CD4-positive, alpha-beta T cell treated with Interleukin-4 for 4 hours (primary cell): ENCODE measurements at places on chromosomes 16 and 17.

GRCh38 chr17:17146786-17147406 lies 59.2 kb downstream of the PLD6 start:
- peak; percentile 17 for DNase-seq

- no peak for DNase-seq
Observed at GRCh38 chr16:86215979-86216585, 294.2 kb upstream of the FOXF1 start.

- DNase-seq: no peak
Observed at GRCh38 chr16:69610356-69610755, 44.6 kb downstream of the NFAT5 start.

DNA sequence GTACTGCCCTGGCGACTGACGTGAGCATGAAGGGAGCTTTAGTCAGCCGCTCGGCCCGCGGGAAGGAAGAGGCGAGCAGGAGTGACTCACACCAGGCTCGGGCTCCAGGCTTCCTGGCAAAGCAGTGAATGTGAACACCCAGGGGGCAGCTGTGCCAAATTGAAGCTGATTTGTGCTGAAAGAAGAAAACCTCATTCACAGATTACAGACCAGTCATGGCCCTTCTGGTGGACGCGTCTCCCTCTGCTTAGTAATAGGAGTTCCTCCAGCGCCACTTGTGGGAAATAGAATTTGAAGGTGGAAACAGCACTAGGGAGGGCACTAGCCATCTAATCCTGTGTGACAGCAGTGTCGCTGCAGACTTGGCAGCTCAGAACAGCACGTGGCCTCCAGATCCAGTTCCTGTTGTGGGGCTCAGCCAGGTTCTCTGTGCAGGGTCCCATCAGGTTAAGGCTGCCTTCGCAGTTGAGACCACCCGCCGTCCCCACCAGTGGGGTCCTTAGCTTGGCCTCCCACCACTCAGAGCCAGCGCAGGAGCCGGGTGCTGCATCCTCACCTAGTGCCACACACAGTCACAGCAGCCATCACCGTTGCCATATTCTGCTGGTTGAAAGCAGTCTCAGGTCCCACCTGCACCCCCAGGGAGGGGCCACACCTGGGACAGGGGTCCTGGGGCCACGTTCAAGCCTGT lies 164.5 kb upstream of the CHMP6 start:
- no peak for DNase-seq

GRCh38 chr16:73601911-73602310 lies 554.0 kb upstream of the ZFHX3 start:
- DNase-seq: no peak

DNA sequence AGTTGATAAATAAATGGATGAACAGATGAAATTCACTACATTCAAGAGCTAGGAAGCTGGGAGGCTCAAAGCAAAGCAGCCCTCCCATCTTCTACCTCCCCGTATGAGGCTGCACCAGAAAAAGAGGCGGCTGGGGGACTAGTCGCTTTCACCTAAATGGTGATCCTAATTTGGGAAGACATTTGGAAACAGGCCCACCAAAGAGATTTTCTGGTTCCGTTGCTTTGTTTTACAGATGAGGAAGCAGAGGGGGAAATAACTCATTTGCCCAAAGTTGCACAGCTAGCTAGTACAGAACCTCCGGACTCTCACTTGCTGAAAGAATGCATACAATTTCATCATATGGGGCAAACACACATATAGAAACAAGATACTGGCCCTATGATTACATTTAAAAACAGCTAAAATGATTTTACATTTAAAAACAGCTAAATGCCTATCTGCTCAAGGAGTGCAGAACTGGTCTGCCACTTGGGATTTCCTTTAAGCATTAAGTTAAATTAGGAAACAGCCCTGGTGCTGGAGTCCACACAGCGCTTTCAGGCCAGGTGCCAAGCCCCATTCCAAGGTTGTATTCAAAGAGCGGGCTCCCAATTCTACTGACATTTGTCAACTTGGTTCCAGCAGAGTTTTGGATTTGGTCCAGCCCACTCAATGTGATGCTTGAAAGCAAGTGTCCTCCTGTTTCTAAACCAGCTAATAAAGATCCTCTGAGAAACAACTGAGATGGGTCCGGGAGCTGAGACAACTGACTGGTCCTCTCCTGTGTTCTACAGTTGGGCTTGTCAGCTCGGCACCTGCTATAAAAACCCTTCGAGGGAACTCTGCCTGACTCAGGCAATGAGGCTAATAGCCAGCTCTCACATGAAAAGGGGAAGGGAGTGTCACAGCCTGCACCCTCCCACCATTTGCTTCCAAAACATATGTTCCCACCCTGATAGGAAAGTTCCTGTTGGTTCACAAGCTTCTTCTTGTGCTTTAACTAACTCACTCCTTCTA lies 11.7 kb downstream of the ERN1 start:
- no peak for DNase-seq

- no peak for DNase-seq
Observed at GRCh38 chr17:71115669-71115972, 946.3 kb downstream of the KCNJ2 start.

DNA sequence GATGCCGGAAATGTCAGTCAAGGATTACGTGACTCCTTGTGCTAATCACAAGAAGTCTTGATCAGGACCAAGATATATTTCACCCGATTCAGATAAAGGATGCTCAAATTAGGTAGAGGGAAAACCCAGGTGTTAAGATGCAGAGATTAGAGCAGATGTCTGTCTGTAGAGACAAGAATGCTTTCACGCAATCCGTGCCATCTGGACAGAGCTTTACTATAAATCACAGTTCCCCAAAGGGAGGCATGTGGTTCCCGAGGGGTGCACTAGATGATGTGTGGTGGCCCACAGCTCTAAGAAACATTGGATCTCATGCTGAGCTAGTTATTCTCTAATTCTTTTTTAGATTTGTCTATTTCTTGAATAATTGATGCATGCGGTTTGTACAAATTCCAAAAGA lies 9.8 kb upstream of the MAP3K14 start:
- DNase-seq: no peak

- no peak for DNase-seq
Observed at GRCh38 chr17:58411408-58411894, 5.9 kb downstream of the RNF43 start.

DNA sequence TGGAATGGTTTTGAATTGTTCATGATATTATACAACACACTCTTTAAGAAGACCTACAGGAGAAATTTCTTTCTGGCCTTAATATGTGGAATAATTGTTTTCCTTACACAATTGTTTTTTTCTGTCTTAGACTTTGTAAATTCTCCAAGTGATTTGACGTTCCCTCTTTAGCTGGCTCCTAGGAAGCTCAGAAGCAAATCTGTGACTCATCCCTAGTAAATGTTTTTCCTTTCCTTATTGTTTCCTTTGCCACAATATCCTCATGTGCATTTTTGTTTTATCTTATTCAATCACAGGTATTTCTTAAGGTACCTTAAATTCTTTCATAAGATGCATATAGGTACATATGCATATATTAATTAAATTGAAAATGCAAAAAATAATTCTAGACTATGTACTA lies 13.5 kb downstream of the KIAA0753 start:
- no peak for DNase-seq

DNA sequence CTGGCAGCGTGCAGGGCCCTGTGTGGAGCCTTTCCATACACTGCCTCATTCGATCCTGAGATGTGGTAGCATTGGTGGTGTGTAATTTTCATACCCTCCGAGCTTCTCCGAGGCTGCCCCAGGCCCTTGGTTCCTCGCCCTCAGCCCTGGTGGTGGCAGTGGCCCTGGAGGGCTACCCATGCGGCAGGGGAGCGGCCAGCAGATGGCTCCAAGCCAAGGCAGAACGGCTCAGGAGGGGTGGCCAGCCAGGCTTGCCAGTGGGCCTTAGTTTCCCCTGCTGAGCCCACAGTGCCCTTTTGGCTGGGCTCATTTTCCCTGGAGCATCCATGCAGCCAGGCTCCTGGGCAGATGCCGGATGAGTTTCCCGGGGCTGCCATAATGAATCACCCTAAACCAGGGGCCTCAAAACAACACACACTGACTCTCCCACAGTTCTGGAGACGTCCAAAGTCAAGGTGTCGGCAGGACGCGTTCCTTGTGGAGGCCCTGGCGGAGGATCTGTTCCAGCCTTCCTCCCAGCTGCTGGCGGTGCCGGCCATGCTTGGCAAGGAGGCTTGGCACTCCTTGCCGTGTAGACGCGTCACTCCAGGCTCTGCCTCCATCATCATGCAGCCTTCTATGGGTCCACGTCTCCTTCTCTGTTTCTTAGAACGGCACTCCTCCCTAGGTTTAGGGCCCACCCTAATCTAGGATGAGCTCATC lies 158.8 kb upstream of the GSE1 start:
- no peak for DNase-seq

DNA sequence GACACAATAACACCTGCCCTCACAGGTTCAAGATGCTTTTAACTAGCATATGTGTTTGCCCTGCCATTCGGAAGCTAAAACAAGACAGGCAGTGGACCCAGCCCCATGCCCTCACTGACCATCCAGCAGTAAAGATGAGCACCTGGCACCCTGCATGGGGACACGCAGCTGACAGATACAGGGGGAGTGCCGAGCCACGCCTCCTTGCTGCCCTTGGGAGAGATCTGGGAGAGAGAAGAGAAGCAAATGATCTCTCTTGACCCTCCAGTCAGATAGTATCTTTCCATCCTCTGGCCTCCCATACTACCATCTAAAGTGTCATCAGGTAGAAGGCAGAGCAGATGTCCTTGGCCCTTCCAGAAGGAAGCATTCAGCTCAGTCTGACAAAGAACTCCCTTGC lies 40.6 kb upstream of the MYOCD start:
- no peak for DNase-seq

DNA sequence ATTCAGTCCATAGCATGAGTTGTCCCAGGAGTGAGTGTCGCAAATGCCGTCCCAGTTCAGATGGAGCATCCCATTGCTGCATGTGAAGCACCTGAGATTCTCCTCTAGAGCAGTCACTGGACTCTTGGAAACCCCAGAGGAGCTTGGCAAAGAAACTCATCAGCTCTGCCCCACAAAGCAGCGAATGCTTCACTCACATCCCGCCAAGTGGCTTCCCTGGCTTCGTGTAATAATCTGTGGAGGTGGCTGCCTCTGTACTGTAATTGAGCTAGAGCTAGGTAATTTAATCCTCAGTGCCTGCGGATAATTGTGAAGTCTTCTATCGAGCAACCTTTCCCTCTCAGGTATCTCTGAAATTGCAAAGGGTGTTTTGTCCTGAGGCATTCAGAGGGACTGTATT lies 107.1 kb downstream of the SNX29 start:
- DNase-seq: no peak

- no peak for DNase-seq
Observed at GRCh38 chr16:11682655-11683096, 14.4 kb downstream of the SNN start.

- no peak for DNase-seq
Observed at GRCh38 chr17:6393351-6393952, 41.5 kb downstream of the AIPL1 start.

- no peak for DNase-seq
Observed at GRCh38 chr16:15618392-15618791, 24.6 kb downstream of the MARF1 start.

DNA sequence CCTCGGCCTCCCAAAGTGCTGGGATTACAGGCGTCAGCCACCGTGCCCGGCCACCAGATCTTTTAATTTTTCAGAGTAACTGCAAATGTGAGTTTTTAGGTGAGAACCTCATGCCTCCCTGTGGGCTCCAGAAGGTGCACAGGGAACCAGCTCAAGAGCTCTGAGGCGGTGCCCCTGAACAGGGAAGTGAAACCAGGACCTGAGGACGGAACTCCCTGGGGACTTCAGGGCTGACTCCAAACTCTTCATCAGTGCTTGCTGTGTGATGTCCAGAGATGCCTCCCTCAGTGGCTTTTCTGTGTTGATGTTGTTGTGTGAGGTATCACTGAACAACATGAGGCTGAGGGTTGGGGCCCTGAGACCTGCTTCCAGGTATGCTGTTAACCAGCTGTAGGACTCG lies 23.8 kb downstream of the SLC12A3 start:
- DNase-seq: peak; percentile 5

GRCh38 chr16:29993191-29993902 lies 2.1 kb downstream of the HIRIP3 start:
- DNase-seq: no peak

DNA sequence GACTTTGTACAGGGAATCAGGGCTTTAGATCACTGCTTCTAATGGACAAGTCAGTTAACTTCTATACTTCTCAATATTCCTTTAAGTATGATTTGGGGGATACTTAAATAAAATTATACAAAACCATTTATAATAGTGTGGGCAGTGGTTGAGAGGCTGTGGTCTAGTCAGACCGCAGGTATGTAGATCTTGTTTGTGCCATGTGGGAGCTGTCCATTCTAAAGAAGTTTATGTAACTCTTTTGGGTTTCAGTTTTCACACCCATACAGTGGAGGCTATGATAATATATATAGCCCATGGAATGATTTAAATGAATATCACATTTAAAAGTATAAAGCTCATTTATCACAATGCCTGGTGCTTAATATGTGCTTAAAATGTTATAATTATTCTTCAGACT lies 654.3 kb upstream of the KIF2B start:
- DNase-seq: no peak

DNA sequence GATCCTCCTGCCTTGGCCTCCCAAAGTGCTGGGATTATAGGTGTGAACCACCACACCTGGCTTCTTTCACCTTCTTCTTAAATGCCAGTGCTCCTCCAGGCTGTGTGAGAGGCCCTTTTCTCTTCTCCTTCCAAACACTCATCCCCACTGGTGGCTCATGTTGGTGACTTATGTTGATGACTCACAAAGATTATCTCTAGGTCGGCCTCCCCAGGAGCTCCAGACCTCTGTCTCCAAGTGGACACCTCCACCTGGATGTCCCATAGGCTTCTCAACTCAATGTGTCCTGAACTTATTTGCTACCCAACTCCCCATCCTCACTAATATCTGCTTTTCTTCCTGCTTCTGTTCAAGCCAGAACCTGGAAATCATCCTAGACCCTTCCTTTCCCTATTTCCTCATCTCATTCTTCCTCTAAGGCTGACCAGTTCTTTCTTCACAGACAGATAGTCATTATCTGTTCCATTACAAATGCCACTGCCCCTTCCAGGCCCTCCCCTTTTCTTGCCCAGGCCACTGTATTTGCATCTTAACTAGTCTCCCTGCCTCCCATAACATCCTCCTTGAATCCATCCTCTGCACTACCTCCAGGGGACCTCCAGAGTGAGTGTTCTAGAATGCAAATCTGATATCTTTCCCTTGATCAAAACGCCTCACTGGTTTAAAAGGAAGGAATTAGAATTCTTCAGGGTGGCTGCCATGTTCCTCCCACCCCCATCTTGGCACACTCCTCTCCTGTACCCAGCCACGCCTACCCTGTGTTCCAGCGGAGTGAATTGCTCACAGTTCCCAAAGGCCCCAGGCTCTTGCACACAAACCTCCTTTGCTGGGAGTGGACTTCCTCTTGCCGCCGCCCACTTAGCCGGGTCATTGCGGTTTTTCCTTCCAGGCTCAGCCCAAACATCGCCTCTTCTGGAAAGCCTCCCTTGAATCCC lies 34.8 kb upstream of the FBXO47 start:
- DNase-seq: no peak

DNA sequence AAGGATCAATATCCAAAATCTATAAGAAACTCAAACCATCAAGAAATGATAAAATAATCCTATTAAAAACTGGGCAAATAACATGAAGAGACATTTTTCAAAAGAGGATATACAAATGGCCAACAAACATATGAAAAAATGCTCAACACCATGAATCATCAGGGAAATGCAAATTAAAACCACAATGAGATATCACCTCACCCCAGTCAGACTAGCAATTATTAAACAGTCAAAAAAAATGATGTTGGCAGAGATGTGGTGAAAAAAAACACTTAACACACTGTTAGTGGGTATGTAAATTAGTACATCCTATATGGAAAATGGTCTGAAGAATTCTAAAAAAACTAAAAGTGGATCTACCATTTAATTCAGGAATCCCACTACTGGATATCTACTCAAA lies 379.0 kb upstream of the SOX9 start:
- no peak for DNase-seq

- no peak for DNase-seq
Observed at GRCh38 chr17:40382251-40382650, 17.7 kb upstream of the GJD3 start.
